ENCODE measurements at places on chromosomes 16 and 17.

GRCh38 chr17:83154311-83155127 is 75.1 kb downstream of the METRNL start:
- DNase-seq: no peak

DNA sequence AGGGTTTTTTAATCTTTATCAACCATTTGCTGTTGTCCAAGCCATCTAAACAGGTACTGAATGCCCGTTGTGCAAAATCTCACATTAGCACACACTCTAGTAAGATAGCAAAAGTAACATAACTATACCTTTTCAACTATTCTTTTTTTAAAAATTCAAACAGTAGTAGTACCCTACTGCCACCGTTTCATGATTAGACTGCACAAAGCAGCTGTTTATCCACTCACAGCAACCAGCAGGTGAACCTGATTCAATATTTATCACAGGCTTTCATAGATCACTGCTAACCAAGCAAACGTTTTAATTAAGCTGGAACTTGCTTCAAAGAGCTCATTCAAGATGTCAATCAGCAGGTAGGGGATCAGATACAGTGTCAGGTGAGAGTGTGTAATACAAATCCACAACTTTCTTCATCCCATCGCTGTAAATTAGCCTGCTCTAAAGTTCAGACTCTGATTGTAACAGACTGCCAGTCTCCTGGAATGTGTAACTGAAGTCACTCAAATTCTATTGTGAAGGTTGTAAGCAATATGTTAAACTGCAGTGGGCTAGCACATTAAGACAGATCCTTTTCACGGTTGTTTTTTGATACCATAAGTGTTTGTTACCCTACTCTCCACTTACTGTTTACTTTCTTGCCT is 47.3 kb downstream of the BRIP1 start:
- no peak for DNase-seq

DNA sequence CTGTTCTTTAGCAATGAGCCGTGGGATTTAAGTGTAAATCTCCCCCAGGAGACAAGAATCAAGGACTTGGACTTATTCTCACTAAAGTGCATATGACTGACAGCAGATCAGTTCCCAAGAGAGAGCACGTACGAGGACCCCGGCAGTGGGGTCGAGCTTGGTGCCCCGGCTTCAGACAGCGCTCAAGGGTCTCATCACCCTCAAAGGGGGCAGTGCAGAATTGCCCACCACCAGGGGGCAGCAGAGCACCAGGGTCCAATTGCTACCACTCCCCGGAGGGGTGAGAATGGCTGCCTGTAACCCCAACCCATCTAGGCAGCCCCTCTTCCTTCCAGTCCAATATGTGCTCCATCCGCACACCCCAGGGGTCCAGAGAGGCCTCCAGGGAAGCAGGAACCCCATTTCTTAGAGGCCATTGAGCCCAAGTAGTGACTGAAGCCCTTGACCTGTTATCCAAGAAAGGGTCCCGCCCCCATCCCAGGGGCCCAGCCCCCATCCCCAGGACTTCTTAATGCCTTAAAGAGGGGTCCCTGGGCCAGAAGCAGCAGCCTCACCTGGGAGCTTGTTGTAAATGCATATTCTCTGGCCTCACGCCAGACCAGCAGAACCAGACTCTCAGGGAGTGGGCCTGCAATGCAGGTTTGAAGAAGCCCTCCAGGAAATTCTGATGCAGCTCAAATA is 86.1 kb downstream of the ZDHHC7 start:
- no peak for DNase-seq

DNA sequence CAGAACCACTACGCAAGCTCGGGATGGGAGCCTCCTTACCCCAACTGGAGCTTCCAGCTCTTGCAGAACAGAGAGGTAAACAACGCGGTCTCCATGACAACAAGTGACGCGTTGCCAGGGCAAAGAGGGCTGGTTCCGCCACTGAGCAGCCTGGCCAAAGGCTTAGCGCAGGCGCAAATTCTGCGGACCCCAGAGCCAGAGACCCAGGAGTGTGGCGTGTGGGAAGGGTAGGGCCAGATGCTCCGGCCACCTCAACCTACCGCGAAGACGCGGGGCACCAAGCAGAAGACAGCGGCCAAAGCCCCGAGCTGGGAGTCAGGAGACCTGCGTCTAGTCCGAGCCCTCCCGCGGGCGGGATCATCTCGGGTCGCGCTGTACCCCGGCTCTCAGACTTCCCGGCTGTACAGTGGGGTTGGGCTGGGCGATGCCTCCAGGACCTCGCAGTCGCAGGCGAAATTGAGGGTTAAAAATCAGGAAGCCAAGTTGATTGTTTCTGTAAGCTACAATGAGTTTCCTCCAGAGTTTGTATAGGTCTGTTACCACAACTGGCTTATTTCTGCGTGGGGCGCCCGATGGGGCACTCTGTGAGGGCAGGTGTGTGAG is at the start of gene TEKT1:
TEKT1 (minus strand) TSS at position 69 of the 603 bp plus-strand sequence. CDS start 1,353 bp downstream, outside the sequence.
- DNase-seq: no peak

DNA sequence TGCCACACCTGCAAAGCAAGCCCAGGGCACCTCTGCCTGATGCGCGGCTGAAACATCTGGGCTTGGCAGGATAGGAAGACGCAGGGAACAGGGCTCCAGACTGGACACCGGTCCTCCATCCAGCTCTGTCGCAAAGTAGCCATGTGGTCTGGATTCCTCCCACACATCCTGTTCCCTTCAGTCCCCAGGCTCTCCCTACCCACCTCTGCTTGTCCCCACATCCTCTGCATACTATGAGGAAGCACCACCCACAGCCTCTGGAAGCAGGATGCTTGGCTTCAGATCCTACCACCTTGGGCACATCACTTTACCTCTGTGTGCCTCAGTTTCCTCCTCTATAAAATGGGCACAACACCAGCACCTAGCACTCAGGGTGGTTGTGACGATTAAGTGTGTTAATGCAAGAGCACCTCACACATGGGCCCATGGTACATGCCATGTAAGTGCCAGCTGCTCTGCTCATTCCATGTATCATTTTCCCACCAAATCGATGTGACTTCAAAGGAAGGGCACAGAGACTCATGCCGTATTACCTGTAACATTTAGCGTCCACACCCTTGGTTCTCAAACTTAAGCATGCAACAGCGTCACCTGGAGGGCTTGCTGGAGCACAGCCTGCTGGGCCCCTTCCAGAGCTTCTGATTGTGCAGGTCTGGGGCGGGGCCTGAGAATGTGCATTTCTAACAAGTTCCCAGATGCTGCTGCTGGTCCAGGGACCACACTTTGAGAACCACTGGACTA is 138.6 kb upstream of the SDK2 start:
- no peak for DNase-seq

GRCh38 chr17:41967141-41967920 is 736 bp downstream of the CNP start:
- no peak for DNase-seq

GRCh38 chr17:57941384-57942370 is 13.5 kb downstream of the CUEDC1 start:
- no peak for DNase-seq

- peak; percentile 14 for DNase-seq
Measured at GRCh38 chr17:6421700-6422604, 13.0 kb downstream of the AIPL1 start.

DNA sequence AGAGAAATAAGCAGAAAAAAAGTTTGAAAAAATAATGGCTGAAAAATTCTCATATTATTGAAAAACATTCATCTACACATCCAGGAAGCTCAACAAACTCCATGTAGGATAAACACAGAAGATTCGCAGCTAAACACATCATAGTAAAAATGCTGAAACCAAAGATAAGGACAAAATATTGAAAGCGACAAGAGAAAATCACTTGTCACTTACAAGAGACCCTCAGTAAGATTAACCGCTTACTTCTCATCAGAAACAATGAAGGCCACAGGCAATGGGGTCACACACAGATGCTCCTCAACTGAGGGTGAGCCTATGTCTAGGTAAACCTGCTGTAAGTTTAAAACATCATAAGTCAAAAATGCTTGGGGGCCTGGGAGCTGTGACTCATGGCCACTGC is 38.1 kb upstream of the METRNL start:
- DNase-seq: no peak

- no peak for DNase-seq
Measured at GRCh38 chr16:88487920-88488851, 35.1 kb downstream of the ZFPM1 start.

DNA sequence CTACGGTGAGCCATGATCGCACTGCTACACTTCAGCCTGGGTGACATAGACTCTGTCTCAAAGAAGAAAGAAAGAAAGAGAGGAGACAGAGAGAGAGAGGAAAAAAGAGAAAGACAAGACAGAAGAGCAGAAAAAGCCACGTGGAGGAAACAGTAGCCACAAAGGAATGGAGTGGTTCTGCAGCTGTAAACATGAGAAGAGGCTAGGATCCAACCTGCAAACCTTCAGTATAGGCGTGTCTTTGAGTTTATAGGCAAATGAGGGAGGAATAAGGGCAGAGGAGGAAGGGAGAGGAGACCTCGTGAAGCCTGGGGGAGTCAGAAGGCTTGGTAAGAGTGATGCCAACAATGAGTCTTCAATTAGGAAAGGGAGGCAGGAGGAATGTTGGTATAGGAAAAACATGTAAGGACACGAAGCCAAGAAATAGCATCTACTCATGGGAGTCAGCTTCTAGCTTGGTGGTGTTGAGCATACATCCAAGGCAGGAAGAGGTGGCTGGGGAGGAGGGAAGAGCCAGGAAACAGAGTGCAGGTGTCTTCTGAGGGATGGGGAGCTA is 3.9 kb downstream of the MED9 start:
- DNase-seq: no peak

- no peak for DNase-seq
Measured at GRCh38 chr16:86249631-86250030, 260.7 kb upstream of the FOXF1 start.

GRCh38 chr17:4220655-4221054 is 43.1 kb downstream of the ANKFY1 start:
- DNase-seq: no peak

DNA sequence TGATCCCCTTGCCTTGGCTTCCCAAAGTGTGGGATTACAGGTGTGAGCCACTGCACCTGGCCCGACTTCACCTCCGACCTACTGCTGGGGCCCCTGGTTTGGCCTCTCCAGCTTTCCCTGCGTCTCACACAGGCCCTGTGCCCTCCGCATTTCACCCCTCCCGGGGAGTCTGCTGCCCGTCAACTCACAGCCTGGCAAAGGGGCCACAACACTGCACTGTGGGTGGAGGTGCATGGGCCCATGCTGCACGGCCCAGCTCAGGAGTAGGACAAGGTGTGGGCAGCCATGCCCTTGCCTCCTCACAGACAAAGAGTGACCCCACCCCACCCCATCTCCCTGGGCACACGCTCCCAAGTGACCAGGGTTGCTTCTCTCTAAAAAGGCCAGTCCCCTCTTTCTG is 12.6 kb upstream of the TBX2 start:
- no peak for DNase-seq

DNA sequence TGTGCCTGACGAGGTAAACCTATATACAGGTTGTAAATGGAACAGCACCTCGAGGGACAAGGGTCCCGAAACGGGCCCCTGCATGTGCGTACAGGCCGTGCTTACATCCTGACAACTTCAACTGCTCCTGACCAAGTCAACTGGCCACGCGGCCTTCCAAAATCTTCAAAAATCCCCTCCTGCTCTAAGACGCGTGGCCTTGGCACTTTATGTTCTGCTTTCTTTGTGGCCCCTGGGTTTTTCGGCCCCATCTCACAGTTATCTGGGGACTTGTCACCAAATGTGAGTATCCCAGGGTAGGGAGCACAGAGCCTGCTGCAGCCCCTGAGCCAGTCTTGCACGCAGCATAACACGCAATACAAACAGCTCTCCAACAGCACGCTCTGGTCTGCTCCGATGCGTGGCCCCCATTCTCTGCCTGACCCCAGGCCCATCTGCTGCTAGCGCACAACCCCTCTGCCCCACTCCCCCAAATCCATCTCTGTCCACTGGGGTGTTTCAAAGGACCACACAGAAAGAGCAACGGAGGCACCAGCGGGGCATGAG is 659 bp downstream of the RPH3AL start:
- no peak for DNase-seq

DNA sequence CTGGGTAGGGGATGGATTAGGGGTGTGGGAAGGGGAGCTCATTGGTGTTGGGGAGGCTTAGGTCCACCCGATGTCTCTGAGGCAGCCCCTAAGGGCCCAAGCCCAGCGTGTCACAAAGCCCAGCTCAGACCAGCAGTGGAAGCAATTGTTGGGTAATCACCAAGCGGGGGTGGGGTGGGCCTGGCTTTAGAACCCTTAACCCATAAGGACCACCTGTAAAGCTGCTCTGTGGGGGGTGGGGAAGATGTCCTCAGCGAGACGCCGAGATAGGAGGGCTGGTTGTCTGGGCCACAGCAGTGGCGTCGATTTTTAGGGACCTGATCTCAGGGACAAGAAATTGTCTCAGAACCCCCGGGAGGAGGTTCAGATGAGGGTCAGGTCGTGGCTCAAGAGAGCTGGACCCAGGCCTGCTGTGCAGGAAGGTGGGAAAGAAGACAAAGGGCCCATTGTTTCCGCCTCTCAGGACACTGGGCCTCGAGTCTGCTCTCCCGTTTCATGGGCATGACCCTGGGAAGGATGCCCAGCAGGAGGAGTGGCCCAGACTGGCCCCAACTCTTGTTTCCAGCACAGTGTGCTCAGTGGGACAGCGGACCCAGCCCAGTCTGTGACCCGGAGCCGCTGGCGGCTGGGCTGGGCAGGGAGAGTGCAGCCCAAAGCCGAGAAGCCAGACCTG is 15.9 kb downstream of the ST6GALNAC2 start:
- no peak for DNase-seq

GRCh38 chr16:10921536-10922327 is 20.5 kb downstream of the DEXI start:
- no peak for DNase-seq

GRCh38 chr17:68567035-68567434 is 34.1 kb downstream of the FAM20A start:
- no peak for DNase-seq

DNA sequence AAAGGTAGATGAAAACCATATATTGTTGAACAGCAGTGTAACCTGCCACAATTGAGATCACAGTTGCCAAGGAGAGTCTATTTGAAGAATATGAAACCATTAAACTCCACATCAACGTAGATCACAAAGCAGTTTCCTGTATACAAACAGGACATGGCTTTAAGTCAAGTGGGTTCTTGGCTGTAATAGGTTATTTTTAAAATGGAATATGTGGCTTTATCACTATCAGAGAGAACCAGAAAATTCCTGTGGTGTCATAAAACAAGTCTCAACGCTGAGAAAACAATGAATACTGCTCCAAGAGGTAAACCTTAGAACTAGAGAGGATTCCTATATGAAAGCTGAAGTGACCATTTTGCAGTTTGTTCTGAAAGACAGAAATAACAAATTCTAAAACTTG is 999.7 kb downstream of the CDH11 start:
- no peak for DNase-seq

DNA sequence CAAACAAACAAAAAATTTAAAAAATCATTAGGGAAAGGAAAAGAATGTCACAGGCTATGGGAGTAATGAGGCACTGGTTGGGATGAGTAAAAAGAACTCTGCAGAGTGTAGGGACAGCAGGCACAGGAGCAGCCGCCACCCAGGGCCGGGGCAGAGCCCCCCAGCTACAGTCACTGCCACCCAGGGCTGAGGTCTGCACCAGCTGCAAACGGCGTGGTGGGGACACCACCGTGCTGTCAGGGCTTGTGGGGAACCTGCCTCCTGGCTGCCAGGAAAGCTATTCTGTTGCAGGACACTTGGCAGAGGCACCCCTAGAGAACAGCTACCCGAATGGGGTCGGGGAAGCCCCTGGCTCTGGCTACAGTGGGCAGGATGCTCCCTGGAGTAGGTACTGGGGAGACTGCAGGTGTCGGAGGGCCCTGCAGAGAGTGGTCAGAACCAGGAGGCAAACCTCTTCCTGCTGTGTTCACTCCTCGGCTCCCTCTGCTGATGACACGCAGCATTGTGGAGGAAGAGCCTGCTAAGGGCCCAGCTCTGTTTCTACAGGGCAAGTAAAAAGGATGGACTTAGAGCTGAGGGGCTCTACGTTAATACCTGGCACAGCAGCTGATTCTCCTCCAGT is 32.3 kb upstream of the CAPN15 start:
- no peak for DNase-seq

Measured in NCI-H187 treated with DMSO at 0.1 percent for 48 hours (cell line).